Activated CD4-positive, alpha-beta T cell treated with anti-CD3 and anti-CD28 coated beads, Interleukin-2, amount 10 ng/mL, durations not matched to agents 24 days and 14 days (primary cell): ENCODE measurements at places on chromosomes 13 and 19. TPM values are rescaled to one million over a fixed set of nuclear protein-coding genes. Genes with fewer than 3 reads are reported as not detected.

The CBY2 gene
- not detected in 2 replicates for total RNA-seq

The KLHL1 gene
- total RNA-seq, result not detected in 2 replicates

The SRRM5 gene
- 0.19 and 0.37 TPM in 2 replicates for total RNA-seq

The ZNF302 gene
- 14.4 and 15.2 TPM in 2 replicates for total RNA-seq

The MEX3D gene
- 15.9 and 16.1 TPM in 2 replicates for total RNA-seq

The TMEM238 gene
- total RNA-seq, result 9.7 and 11.3 TPM in 2 replicates

The GFY gene
- total RNA-seq, result not detected in 2 replicates

The NDUFS7 gene
- 108 and 110 TPM in 2 replicates for total RNA-seq

DNA sequence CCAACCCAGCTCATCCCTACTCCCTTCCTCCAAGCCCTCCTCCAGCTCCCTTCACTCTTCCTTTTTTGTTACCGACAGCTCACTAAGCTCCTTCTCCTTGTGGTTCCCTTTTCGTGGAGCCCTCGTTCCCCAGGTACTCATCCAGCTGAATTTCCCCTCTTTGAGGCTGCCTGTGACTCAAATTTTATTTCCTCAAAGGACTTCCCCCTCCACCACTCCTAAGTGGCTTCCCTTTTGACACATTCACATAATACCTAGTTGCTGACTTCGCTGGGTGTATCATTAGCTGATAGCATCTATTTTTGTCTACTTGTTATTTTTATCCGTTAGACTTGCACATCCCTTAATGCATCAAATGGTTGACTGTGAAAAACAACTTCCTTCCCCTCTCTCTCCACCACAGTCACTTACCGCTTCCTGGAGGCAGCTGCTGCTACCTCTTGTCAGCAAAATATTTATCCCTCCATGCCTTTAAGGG, 14.5 kb downstream of the FFAR2 start:
- DNase-seq, result peak; percentile 86

GRCh38 chr13:41854758-41855157, 106.2 kb downstream of the VWA8 start:
- no peak for DNase-seq

DNA sequence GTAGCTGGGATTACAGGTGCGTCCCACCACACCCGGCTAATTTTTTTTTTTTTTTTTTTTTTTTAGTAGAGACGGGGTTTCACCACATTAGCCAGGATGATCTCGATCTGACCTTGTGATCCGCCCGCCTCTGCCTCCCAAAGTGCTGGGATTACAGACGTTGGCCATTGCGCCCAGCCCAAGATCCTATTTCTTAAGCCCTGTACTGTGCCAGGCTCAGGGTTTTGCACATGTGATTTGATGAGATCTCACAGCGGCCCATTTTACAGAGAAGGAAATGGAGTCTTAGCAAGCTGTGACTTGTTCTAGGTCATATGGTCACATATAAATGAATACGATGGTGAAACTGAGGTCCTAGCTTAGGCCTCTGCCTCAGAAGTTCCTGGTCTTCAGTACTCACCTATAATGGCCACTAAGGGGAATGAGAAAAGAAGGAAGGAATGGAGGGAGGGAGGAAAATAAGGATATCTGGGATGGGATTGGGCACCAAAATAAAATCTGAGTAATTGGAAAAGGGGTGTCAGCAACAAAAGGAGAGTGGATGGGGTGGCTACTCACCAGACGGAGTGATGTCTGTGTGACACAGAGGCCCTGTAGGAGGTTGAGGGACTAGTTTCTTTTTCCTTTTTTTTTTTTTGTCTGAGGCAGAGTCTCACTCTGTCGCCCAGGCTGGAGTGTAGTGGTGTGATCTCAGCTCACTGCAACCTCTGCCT, 1.3 kb downstream of the OSCAR start:
- DNase-seq, result peak; percentile 54

- no peak for DNase-seq
Observed at GRCh38 chr13:105116966-105117365, 1418.5 kb downstream of the EFNB2 start.

DNA sequence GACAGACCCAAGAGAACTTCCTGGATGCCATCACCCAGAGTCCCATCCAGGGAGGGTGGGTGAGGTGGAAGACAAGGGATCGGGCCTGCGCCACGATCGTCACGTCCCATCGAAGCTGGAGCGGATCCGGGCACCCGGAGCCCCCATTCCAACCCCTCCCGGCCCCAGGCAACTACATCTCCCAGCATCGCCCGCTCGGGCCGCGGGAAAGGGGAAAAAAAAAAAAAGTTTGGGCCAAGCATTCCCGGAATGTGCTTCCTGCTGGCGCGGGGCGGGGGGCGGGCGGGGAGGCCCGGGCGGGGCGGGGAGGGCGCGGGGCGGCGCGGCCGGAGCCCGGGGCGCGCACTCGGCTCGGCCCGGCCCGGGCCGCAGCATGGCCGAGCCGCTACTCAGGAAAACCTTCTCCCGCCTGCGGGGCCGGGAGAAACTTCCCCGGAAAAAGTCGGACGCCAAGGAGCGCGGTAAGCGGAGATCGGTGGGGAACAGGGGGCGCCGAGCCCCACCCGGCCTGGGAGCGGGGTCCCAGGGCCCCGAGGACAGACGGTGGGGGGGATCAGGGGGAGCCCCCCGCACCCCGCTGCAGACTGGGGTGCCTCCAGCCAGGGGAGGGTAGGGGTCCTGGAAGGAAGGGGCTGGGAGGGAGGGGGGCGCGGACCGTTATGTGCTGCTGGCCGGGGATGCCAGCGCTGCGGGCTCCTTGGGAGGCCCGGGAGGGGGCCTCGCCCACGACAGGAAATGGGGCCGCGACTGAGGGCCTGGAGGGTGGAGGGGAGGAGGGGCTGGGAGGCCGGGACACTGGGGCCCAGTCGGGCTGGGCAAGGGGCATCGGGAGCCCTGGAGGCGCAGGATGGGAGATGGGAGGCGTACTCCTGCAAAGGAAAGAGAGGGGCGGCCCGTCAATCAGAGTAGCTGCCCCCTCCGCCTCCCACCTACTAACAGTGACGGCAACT, at the start of gene SYDE1:
SYDE1 (plus strand) TSS at position 341 of the 950 bp plus-strand sequence; CDS start at position 374, 33 bp downstream.
- DNase-seq, result no peak

- DNase-seq, result no peak
Observed at GRCh38 chr13:58955546-58956385, 1208.0 kb downstream of the DIAPH3 start.

- no peak for DNase-seq
Observed at GRCh38 chr13:70034286-70034685, 73.3 kb upstream of the ATXN8OS start.

DNA sequence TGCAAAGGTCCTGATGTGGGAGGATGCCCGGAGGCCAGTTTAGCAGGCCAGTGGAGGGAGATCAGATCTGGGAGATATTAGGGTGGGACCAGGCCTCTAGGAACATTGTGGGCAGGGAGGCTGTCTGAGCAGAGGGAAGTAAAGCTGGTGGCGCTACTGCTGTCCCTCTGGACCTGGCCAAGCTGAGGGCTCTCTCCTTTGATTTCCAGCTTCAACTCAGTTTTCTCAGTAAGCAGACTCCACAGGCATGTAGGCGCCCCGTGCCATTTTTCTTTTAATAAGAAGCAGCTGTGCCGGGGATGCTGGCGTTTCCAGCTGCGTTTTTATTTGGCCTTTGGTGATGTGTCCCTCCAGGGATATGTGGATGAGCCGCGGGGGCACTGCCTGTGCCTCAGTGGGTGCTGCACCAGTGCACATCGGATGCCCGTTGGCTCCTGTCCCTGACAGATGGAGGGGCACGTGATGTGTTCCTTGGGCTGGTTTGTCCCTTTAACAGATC, 6.7 kb downstream of the DNM2 start:
- no peak for DNase-seq

DNA sequence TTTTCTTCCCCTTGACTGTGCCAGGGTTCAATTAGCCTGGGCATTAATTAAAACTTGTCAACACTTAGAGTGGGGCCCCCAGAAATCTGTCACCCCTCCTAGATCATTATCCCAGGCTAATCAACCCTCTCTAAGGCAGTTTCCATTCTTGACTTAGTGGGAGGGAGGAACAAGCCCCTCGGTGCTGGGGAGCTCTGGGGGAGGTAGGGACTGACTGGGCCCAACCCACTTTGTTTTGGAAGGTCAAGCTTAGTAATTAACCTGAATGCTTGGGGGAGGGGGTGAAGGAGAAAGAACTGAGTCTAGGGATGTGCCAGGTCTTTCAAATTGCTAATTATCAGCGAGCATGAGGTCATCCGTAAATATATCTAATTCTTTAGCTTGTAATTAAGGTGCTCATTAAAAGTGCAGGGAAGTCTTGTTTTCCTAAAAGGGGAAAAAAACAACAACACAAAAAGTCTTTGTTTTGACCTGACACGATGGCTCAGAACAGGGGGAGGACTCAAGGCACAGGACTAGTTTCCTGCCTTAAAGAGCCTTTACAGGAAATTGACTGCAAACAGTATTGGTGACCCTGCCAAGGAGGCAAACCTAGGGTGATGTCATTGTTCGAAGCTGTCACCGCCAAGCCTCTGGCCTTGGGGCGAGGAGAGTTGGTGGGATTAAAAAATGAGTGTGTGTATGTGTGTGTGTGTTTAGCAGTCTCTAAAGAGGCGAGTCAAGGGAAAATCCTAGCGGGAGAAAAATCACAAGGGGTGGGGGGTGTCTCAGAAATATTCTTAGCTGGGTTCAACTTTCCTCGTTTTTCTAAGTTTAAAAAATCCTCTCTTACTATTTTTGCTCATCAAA, 19.4 kb downstream of the ACTN4 start:
- DNase-seq, result peak; percentile 74

GRCh38 chr19:46186101-46186716, 38.2 kb downstream of the IGFL2 start:
- DNase-seq, result no peak

DNA sequence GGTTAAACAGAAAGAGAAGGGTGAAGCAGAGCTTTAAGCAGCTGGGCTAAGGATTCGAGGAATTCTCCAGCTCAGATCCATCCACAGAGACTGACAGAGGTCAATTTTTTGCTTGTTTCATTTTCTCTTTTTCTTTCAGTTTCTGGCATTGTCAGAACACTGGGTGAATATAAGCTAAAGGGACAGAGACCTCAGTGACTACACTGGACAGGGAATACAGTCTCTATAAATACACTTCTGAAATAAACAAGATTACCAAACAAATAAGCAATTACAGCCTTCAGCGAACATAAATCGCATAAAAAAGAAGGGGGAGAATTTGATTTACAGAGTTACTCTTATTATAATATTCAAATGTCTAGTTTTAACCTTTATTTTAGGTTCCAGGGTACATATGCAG, 3.7 kb upstream of the ZNF441 start:
- no peak for DNase-seq

GRCh38 chr13:39542361-39542760, 60.6 kb downstream of the LHFPL6 start:
- no peak for DNase-seq

GRCh38 chr19:53156850-53157249, 2.0 kb downstream of the ZNF347 start:
- no peak for DNase-seq

GRCh38 chr13:92842145-92842544, 384.5 kb upstream of the GPC6 start:
- no peak for DNase-seq

DNA sequence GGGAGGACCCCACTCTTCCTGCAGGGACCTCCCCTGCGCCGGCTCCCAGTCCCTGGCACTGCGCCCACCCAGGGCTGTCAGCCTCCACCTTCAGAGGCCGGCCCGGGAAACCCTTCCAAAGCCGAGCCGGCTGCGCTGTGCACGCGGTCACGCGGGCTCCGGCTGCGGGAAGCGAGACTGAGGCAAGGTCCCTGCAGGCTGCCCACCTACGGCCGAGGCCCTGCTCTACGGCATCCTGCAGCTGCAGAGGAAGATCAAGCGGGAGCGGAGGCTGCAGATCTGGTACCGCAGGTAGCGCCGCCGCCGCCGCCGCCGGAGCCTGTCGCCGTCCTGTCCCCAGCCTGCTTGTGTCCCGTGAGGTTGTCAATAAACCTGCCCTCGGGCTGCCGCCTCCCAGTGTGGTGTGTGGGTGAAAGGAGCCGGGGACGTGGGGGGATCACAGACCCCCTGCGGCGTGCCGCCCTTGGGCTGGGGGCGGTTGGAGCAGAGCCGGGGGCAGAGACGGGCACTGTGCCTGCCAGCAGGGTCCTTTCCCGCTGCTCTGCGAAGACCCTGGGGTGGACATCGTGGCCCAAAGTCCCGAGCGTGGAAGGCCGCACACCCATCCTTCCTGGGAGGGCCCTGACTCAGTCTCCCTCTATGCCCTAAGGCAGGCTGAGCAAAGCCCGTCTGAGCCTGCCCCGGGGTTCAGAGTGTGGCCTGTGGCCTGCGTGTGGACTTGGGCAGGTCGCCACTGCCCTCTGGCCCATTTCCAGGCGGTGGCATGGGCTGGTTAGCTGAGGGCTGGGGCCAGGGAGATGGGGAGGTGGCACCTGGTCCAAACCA, 5.9 kb downstream of the GAMT start:
- DNase-seq, result no peak

GRCh38 chr19:1104311-1105007, 665 bp downstream of the GPX4 start:
- DNase-seq, result peak; percentile 93

- no peak for DNase-seq
Observed at GRCh38 chr13:67916650-67917049, 686.5 kb upstream of the PCDH9 start.

- no peak for DNase-seq
Observed at GRCh38 chr13:39575641-39576238, 27.3 kb downstream of the LHFPL6 start.

DNA sequence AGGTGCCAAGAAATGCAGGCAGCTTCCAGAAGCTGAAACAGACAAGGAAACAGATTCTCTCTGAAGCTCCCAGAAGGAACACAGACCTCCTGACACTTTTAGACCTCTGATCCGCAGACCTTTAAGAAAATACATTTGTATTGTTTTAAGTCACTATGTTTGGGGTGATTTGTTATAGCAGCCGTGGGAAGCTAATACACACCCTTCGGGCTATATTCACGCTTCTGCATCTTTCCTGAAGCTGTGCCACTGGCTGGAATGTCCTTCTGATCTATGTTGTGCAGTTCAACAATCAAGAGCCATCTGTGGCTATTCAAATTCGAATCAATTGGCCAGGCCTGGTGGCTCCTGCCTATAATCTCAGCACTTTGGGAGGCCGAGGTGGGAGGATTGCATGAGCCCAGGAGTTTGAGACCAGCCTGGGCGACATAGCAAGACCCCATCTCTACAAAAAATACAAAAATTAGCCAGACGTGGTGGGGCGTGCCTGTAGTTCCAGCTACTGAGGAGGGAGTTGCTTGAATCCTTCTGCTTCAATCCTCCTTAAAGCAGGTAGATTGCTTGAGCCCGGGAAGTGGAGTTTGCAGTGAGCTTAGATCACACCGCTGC, 5.8 kb upstream of the DHX34 start:
- no peak for DNase-seq

DNA sequence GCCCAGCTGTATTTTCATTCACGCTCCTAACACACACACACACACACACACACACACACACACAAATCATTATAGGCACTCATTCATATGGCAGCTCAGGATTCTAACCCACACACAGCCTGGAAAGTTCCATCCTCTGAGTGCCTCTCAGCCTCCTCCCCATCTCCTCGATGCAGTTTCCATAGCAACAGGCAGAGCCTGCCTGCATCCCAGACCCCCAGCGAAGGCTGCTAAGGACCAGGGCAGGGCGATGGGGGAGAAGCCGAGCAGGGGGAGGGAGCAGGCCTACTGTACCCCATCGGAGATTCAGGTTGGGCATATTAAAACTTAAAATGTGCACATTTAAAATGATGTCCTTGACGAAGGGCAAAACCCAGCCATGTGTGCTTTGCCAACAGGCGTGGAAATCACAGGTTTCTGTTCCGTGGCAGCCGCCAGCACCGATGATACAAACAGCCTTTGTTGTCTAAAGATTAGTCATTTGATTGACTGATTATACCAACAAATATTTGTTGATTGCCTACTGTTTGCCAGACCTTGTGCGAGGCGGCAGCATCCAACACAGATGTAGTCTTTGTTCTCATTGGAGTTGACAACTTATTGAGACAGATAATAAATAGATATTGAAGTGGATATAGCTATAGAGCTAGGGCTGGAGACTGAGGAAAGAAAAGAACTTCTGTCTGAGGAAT, 43.8 kb upstream of the USP29 start:
- no peak for DNase-seq
